Occipital lobe (tissue), 3 donors: ENCODE measurements at places on chromosomes 5 and 9. TPM values are rescaled to one million over a fixed set of nuclear protein-coding genes. Genes with fewer than 3 reads are reported as not detected.

The SPARC gene
- 90.8 TPM for total RNA-seq

The FREM1 gene
- total RNA-seq: 1.4 TPM

The PARP8 gene
- total RNA-seq: 48.7 TPM

The PCDHA9 gene
- 18.6 TPM for total RNA-seq

The PPP6C gene
- total RNA-seq: 23.1 TPM

The RAB3C gene
- total RNA-seq: 38.1 TPM

The INSL4 gene
- total RNA-seq: not detected

The ANXA2R gene
- 0.31 TPM for total RNA-seq
